T-helper 22 cell (primary cell): ENCODE measurements at places on chromosomes 16 and 17.

- DNase-seq = no peak
Observed at GRCh38 chr16:11203111-11203623, 52.8 kb downstream of the SOCS1 start.

GRCh38 chr16:89147085-89147817 lies 24.3 kb upstream of the CDH15 start:
- no peak for DNase-seq

GRCh38 chr17:57542510-57542909 lies 202.6 kb downstream of the CCDC182 start:
- no peak for DNase-seq

GRCh38 chr16:89100601-89101302 lies 7.1 kb downstream of the ACSF3 start:
- DNase-seq = no peak

DNA sequence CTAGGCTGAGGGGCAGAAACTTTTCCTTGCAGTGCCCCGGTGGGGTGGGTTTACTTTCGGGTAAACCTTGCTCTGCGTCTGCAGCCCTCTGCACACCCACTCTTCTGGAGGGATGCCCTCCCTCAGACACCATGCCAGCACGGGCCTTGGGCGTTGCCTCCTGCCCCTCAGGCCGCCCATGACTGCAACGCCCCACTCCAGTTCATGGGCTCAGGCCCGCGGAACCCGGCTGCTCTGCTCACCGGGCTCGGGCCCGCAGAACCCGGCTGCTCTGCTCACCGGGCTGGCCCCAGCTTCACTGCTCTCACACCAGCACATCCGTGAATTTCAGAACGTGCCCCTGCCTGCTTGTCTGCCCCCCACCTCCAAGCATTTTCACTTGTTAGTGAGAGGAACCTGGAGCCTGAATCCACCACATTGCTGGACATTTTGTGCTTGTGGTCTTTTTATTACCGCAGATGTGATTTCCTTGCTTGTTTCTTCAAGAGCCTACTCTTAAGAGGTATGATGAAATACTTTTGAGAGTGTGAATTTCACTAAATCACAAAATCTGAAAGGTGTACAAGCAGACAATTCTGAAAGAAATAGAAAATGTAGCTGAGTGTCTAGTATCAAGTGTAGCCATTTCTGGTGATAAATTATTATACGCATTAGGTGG lies 130.9 kb downstream of the RPTOR start:
- DNase-seq = no peak

DNA sequence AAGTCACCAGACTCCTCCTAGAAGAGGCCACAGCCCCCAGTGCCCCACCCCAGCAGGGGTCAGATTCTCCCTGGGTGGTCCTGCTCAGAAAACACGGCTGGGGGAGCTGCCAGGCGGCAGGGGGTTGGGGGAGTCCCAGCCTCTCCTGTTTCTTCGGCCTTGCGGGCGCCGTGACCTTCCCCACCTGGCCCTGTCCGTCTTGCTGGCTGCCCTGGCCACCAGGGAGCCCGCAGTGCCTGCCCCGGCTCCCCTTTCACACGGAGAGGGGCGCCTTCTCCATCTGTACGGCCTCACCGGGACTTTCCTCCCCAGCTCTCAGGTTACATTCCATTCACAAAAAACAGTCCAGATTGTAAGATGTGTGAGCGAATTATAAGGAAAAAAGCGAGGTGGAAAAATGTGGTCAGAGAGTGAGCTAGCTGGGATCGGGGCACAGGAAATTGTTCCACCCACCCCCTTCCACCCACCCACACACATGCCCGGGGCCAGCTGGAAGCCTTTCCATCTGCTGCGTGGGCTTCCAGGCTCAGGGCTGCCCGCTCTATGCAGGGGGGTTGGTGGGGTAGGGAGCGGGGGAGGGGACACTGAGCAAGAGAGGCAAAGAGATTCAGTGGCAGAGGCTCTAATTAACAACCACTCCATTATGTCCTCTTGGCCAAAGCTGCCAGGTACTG lies 14.6 kb upstream of the CIBAR2 start:
- no peak for DNase-seq

DNA sequence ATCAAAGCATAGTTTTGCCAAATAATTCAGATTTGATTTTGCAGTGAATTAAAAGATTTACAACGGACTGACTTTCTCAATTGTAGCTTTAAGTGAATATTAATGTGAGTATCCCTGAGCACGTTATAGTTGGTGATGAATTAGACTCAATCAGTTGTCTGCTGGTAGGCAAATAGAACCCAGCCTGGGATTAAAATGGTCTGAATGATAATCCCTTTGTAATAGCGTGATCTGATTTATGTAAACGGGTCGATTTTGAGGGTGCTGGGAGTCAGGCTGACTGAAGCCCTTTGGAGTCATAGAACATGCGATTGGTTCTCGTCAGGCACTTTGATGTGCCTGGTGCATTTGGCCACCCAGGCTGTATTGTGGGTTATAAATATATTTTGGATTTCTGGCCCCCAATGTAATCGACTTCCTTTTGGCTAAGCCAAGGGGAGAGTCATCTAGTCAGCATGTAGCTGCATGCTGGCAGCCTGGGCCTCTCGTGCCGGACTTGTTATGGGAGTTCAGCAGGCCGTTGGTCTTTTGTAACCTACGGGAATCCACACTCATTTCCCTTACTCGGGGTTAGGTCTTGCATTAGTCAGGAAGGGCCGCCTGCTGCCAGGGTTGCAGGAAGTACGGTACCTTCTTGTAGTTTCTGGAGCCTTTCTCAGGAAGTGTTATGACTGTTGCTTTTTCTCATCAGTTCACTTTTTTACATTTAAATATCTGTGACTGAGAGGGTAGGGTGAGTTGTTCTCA lies 5.4 kb downstream of the PGS1 start:
- no peak for DNase-seq

DNA sequence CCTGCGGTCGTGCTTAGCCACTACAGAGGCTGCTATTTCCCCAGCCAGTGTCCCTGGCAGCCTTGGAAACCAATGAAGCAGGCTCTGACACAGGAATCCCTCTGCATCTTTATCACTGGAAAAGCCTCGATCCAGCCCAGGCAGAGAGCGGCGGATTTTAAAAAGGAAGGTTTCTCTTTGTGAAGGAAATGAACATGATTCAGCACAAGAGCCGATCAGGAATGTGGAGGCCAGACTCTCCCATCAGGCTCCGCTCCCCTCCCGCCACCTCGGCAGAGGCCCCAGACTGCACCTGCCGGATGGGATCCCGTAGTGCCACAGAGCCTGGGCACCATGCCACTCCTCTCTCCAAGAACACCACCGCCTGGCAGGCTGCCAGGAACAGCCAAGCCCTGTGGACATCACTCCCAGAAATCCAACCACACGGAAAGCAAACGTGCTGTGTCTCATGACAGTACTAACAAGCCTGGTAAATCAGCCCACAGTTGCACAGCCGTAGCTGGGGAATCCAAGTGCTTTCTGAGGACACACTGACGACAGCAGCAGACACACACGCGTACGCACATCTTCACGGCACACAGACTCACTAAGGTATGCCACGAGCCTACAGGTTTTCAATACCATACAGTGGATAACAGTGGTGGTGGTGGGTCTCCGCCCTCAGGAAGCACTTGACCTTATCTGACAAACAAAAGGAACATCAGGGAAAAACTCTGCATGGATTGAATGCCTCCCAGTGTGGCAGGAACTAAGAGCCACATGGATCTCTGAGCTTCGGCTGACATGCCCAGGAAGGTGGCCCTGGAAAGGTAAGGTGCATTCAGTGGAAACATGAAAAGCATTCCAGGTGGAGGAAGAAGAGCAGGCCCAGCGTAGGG lies 5.4 kb downstream of the LRRC75A start:
- no peak for DNase-seq

DNA sequence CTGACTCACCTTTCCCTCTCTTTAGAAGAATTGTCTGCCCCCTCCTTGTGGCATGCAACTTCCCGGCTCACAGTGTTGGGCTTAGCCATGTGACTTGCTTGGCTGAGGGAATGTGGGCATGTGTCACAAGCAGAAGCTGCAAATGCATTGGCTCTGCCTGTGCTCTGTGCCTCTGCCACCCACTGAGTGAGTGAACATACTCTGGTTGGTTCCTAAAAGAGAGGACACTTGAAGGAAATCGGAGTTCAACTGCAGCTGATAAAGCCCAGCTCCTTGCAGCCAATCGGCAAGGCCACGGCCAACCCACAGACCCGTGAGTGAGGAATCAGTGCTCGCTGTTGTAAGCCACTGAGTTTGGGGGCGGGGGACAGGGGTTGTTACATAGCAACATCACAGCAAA lies 10.9 kb upstream of the GINS2 start:
- no peak for DNase-seq

GRCh38 chr17:76445697-76446448 lies 7.1 kb downstream of the UBE2O start:
- no peak for DNase-seq

- no peak for DNase-seq
Observed at GRCh38 chr17:78895322-78895721, 7.7 kb downstream of the CEP295NL start.

DNA sequence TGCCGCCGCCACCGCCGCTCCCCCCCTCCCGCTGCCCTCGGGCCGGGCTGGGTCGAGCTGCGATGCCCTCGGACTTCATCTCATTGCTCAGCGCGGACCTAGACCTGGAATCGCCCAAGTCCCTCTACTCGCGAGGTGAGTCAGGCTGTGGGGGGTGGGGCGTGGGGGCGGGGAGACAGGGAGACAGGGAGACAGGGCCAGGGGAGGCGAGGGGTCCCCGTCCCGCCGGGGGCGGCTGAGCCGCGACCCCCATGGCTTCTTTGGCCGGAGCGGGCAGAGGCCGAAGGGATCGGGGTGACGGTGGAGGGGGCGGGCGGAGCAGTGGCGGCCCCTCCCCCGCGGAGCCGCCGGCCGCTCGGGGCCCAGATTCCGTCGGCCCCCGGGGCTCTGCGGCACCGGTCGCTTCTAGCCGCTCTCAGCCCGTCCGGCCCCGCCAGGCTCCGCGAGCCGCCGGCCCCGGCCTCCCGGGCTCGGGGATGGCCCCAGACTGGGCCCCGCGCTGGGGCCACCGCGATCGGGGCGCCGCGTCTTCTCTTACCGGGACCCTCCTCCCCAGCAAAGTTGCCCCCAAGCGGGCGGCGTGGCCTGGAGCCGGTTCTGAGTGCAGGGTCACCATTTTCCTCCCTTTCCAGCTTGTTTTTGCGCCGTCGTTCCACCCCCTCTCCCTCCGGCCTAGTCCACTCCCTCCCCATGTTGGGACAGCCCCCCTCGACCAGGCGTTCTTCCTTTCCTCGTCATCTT lies 644 bp downstream of the NFAT5 start:
- no peak for DNase-seq

DNA sequence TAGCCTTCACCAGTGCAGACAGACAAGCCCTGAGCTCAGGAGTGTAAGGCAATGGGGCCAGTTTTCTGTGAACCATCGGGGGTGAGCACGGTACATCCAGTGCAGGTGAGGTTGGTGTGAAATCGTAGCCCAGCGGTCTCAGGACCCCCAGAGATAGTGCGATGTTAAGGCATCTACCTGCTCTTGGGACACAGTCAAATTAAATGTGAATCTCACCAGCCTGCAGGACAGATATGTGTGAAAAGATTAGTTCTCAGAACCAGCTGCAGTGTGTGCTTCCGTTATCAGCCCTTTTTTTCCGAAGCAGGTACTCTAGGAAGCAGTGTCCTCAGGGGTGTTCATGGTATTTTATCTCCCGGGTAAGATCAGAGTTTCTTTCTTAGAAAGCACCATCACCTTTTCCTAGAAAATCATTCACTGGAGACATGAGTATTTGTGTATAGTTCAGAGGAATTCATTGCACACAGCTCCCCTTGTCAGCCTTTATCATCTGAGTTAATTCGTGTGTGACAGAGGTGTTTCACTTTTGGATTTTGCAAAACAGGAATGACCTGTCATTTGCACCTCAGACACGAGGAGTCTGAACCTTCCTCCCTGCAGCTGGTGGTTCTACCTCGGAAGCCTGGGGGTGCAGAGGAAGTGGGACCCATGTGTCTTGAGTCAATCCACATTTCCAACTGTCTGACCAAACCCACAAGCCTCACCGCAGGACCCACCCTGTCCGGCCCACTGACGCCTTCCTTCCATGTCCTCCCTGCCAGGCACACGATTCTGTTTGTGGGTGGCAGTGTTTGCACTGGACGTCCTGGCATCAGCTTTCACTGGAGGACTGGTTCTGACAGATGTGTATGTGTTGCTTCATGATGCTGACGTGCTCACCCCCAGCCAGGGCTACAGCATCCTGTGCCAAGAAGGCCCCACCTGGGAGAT lies 107.8 kb downstream of the CLEC16A start:
- no peak for DNase-seq

DNA sequence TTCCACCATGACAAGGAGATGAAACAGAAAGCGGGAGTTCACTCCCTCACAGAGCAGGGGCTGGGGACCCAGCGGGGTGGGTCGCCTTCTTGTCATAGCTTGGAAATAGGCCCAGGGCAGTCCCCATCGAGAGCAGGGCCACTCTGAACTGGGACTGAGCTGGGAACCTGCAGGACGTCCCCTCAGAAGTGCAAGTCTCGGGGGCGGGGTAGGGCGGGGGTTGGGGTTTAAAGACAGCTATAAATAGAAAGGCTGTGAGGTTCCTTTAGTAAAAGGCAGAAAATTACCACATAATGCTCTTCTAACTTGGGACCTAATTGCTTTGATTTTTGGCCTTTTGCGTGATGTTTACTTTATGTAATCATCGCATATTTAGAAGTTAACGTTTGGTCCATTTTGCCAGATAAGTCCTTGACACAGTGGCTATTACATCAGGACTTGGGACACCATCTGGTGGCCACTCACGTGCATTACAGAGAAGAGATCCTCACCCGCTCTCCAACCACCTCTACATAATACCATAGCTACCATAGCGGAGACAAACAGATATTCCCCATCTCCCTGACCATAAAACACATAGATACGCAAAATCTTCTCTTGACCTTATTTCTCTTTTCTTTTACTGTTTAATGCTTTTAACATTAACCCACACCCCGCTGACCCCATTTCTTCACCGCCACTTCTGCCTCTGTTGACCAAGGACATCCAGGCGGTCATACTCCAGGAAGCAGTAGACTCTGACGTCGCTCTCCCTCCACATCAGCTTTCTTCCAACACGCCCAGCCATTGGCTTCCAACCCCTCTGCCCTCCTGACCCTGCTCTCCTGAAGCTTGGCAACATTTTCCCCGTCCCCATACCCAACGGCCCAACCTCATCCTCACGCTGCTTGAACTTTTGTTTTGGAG lies 27.5 kb upstream of the PIK3R6 start:
- no peak for DNase-seq

- no peak for DNase-seq
Observed at GRCh38 chr17:4734857-4735475, 3.7 kb downstream of the MED11 start.

- no peak for DNase-seq
Observed at GRCh38 chr17:39625198-39625785, 1.5 kb upstream of the PPP1R1B start.
